Activated T-cell treated with anti-CD3 and anti-CD28 coated beads for 4 hours (primary cell): ENCODE measurements at places on chromosomes 2 and 18.

- no peak for DNase-seq
These were observed 214.6 kb downstream of the SETBP1 start for GRCh38 chr18:44895176-44895798.

DNA sequence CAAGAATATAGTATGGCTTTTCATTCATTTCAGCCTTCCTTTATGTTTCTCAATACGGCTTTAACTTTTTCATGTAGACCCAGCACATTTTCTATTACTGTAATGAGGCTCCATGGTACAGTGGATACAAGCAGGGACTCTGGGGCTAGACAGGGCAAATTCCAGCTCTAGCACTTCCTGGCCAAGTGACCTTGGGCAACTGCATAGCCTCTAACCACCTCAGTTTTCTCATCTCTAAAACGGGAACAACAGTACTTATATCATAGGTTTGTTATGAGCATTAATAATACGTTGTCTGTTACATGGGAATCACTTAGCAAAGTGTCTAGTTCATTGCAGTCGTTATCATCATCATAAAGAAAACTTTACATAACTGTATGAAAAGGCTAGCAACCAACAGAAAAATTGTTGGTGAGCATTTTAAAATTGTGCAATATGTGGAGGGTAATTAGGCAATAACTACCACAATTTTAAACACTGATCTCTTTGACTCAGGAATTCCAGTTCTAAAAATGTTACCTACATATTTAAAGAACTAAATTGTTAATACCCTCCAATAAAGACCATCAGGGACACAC, 13.7 kb upstream of the RMDN2 start:
- DNase-seq = no peak

- no peak for DNase-seq
These were observed 1.8 kb downstream of the ENOSF1 start for GRCh38 chr18:710418-711300.

DNA sequence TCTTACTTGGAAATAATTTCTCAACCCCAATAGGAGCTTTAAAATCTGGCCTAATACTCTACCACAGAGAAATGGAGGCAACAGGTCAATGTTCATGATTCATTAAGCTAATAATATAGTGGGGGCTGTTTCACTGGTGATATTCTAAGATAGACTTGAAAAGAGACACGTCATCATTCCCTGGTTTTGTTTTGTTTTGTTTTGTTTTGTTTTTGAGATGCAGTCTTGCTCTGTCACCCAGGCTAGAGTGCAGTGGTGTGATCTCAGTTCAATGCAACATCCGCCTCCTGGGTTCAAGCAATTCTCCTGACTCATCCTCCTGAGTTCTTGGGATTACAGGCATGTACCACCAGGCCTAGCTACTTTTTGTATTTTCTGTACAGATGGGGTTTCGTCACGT, 37.5 kb upstream of the SOS1 start:
- no peak for DNase-seq

DNA sequence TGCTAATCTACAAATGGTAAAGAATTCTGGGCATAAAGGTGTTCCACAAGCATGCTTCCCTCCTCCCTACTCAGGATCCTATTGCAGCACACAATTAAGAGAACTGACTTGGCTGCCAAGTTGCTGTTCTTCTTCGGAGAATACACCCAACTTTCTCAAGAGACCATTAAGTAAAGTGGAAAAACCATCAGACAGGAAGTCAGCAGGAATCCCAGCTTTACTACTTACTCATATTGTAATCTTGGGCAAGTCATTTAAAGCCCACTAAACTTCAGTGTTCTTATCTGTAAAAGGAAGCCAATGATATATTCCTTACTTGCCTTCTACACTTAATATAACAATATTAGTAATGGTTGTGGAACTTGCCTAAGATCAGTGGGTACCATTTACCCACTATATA, 37.8 kb downstream of the PSTPIP2 start:
- no peak for DNase-seq

GRCh38 chr2:207224791-207225482, 59.2 kb upstream of the KLF7 start:
- DNase-seq = no peak

- DNase-seq = no peak
These were observed 29.3 kb upstream of the NFATC1 start for GRCh38 chr18:79366177-79367094.

- no peak for DNase-seq
These were observed 304.8 kb upstream of the FSIP2 start for GRCh38 chr2:185433824-185434223.

GRCh38 chr2:239893236-239893515, 132.0 kb downstream of the NDUFA10 start:
- DNase-seq = no peak

DNA sequence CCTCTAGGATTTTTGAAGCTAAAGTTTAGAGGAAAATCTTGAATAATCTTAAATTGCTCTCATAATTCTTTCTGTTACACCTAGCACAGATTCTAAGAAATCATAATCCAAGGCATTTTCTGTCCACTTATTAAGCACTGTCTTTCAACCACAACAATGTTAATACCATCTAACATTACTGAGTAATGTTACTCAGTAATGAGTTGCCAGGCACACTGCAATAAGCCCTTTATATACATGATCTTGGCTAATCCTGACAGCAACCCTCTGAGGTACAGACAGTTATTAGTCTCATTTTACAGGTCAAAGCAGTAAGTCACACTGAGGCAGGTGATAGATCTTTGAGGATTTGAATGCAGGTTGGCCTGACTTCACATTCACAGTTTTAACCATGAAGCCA, 291.9 kb downstream of the ALK start:
- no peak for DNase-seq
